Kasumi-1 (cell line): ENCODE measurements at places on chromosomes 12 and 14.
A peak's percentile ranks its signal among the peaks of the same experiment; 100 is the strongest.

DNA sequence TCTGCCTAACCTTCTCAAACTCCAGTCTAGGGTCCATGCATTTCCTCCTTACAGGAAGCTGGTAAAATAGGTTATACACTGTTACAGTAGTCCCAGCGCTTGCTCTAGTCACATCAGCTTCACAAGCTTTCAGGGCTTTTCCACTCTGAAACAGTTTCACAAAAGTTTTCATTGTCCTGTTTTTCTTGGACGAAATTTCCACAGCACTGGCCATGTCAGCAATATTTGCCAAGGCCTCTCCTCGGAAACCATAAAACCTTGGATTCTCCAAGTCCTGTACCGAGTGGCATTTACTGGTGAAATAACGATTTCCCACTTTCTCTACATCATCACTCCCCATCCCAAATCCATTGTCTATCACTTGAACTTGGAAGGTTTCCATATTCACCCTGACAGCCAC is 2.1 kb downstream of the MLH3 start:
- no peak for DNase-seq

GRCh38 chr12:47276621-47277309 is 197.0 kb upstream of the AMIGO2 start:
- DNase-seq, result peak; percentile 82

- no peak for DNase-seq
These were observed 236.3 kb upstream of the NAV3 start for GRCh38 chr12:77594366-77594765.

DNA sequence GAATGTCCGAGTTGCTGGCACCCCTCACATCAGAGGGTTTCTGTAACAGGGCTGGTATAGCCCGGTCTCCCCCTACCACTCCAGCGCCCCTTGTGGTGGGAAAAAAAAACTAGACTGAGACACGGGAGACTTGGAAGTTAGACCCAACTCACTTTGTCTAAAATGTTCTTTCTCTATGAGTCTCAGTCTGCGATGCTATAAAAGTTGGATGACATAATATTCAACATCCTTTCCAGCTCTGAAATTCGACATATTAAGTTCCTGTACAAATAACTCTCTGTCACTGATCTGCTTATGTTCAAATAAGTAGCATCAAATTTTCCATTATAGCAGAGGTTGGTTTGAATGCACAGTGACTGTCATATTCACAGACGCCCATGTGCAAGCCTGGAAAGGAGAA is 25.7 kb upstream of the TC2N start:
- DNase-seq, result peak; percentile 54

GRCh38 chr12:57712701-57713100 is 18.8 kb downstream of the OS9 start:
- DNase-seq, result no peak

DNA sequence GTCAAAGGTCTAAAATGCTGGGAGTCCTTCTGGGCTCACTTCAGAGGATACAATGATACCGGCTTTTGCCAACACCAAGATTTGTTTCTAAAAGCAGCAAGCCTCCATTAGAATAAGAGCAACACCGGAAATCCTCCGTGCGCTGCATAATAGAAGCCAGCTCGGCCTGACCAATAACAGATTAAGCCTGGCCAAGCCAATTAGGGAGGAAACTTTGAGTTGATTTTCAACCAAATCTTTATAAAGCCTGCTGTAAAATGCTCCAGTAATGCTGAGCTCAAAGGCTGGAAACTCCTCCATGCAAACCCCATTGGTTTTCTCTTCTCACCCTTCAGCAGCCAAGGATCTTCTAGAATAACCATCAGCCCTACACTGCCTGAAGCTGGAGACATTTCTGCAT is 150.1 kb downstream of the NTF3 start:
- DNase-seq, result no peak

- DNase-seq, result no peak
These were observed 128.5 kb downstream of the WIF1 start for GRCh38 chr12:64992641-64993040.

- DNase-seq, result no peak
These were observed at the start of gene OR6C76 for GRCh38 chr12:55425954-55426353. TSS of gene OR6C76 (plus strand) at chr12:55426254. CDS start at chr12:55426254, 0 bp downstream.

GRCh38 chr12:49044660-49045059 is 15.9 kb downstream of the KMT2D start:
- DNase-seq, result no peak

DNA sequence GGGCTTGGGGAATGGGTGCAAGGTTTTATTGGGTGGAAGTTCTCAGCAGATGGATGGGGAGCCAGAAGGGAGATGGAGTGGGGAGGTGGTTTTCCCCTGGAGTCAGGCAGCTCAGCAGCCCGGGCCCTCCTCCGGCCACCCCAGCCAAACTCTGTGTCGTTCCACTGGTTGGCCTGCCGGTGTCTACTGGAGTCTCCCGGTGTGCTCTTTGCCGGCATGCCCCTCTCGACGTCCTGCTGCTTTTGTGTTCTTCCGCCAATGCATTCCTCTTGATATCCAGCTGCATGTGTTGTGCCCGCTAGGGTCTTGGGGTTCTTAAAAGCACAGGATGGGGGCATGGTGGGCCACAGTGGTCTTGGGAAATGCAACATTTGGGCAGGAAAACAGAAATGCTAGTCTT is 72.8 kb downstream of the SEC23A start:
- DNase-seq, result no peak

- DNase-seq, result no peak
These were observed 3.7 kb downstream of the NOVA1 start for GRCh38 chr14:26594148-26594547.

- DNase-seq, result peak; percentile 39
These were observed 6.5 kb downstream of the NFE2 start for GRCh38 chr12:54294152-54294952.

DNA sequence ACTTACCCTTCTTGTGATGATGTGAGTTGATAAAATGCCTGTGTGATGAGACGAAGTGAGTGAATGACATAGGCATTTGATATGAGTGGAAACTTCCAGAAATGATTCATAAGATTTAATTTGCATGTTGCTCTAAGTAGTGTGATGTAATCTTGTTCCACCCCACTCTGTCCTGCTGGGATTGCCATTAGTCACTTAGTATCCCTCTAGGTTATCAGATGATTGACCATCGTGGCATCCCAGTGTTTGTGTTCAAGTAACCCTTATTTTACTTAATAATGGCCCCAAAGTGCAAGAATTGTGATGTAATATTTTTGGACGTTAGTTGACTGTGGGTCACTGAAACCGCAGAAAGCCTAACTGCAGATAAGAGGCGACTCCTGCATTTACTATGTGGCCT is 214.4 kb upstream of the DIO2 start:
- DNase-seq, result no peak

DNA sequence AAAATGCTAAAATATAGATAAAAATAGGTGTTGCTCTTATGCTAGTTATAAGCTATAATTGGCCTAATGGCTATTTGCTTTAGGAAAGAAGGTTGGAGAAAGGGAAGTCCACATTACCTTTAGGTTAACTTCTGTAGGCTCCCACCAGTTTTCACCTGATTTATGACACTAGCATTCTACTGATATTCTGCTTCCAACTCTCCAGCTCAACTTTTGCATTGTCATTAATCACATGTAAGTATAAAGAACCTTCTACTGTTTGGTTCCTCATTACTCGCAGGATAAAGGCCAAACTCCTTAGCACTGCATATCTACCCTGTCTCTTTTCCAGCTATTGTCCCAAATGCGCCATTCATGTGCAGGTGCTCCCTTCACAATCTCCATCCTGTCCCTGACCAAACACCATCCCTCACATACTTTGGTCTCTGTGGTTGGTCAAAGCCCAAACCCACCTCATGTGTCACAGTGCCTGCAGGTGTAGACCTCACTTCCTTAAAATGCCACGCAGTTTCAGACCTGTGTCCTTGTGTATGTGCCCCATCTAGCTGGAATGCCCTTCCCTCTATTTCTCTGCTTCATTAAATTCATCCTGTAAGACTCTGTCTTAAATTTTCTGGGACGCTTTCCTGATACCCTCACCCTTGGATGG is 3.3 kb downstream of the DDHD1 start:
- DNase-seq, result no peak

GRCh38 chr12:125773033-125773640 is 707.9 kb downstream of the AACS start:
- no peak for DNase-seq

GRCh38 chr12:123444092-123445026 is 7.9 kb upstream of the RILPL2 start:
- DNase-seq, result no peak

- DNase-seq, result no peak
These were observed 70.3 kb upstream of the PYGL start for GRCh38 chr14:51014625-51015024.

- DNase-seq, result no peak
These were observed 397.2 kb downstream of the AEBP2 start for GRCh38 chr12:19836456-19836855.

- DNase-seq, result no peak
These were observed 44.5 kb downstream of the BEGAIN start for GRCh38 chr14:100542619-100543205.

DNA sequence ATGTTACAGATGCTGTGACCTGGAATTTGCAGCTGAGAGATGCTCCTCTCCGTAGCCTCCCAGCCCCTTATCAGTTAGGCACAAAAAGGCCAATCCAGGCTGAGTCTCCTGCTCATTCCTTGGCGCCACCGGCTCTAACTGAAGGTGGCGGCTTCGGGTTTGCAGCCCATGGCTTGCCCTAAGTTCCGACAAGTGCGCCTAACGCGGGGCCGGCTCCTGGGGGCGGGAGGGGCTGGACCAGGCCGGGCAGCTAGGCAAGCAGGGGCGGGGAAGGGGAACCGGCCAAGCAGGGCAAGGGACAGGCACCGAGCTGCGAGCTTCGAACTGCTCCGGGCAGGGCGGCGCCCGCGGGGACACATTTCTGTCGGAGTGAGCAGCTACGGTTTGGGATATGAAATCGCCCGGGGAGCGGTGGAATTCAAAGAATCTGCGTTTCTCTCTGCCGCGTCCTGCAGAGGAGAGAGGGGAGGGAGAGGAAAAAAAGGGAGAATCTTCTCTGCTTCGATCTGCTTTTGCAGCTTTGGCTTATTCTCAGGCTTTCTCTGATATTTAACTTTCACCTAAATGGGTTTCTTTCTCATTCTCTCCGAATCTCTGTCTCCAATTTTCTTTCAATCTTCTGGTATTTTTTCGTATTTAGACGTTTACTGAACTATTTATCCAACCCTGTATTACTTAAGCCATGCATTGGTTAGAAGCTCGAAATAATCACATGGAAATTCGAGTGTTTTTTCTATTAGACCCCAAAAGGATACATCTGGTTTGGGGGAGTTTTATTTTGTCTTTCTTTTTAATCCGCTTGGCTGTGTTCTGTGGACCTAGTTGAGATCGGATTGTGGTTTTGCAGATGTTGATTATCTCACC is 1.6 kb upstream of the HOXC12 start:
- no peak for DNase-seq

DNA sequence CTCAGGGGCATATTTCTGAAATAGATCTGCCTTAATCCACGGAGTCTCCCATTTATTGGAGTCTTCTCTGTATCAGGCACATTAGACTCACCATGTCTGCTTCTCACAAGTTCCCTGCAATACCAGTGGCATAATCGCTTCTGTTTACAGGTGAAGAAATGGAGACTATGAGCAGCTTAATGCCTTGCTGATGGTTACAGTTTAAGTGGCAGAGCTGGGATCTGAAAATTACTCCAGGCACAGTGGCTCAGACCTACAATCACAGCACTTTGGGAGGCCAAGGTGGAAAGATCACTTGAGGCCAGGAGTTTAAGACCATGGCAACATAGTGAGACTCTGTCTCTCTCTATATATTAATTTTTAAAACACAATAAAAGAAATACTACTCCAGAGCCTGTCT is 7.3 kb upstream of the RIC8B start:
- no peak for DNase-seq

- no peak for DNase-seq
These were observed 22.2 kb downstream of the TMEM63C start for GRCh38 chr14:77203611-77204458.

DNA sequence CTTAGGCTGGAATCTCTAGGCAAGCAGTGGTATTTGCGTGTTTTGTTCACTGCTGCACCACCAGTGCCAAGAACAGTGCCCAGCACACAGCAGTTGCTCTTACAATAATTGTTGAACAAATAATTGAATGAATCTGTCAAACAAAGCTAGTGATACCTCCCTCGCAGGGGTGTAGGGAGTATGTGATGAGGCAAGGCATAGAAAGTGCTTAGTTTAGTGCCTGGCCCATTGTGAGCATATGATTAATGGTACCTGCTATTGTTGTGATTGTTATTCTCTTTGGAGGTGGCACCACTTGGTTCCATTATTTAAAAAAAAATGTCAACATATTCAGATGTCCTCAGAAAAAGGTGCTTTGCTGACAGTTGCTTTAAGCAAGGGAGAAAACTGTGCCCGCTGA is 210.1 kb upstream of the TBX3 start:
- no peak for DNase-seq

GRCh38 chr14:33586806-33587205 is 364.1 kb downstream of the EGLN3 start:
- no peak for DNase-seq

GRCh38 chr12:119804011-119804641 is 73.0 kb downstream of the CIT start:
- peak; percentile 73 for DNase-seq

DNA sequence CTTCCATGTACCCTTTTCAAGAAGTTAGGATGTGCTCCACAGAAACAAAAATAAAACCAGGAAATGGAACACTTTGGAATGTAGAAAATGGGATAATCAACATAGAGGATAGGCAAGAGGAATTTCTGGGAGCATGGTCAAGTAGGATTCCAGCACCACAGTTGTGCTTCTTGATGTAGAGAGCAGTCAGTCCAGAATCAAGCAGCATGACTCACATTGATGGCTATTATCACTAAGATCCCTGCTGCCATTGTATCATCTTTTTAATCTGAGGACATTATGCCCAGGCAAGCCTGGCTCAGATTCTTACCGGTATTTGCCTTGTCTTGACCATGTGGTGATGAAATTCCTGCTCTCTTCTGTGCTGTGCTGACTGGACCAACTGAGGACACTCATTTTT is 5.7 kb downstream of the ETFRF1 start:
- DNase-seq, result no peak

GRCh38 chr14:56812364-56813141 is 2.3 kb upstream of the OTX2 start:
- no peak for DNase-seq
